ENCODE measurements at places on chromosomes 3 and 15. TPM values are rescaled to one million over a fixed set of nuclear protein-coding genes. Genes with fewer than 3 reads are reported as not detected.

DNA sequence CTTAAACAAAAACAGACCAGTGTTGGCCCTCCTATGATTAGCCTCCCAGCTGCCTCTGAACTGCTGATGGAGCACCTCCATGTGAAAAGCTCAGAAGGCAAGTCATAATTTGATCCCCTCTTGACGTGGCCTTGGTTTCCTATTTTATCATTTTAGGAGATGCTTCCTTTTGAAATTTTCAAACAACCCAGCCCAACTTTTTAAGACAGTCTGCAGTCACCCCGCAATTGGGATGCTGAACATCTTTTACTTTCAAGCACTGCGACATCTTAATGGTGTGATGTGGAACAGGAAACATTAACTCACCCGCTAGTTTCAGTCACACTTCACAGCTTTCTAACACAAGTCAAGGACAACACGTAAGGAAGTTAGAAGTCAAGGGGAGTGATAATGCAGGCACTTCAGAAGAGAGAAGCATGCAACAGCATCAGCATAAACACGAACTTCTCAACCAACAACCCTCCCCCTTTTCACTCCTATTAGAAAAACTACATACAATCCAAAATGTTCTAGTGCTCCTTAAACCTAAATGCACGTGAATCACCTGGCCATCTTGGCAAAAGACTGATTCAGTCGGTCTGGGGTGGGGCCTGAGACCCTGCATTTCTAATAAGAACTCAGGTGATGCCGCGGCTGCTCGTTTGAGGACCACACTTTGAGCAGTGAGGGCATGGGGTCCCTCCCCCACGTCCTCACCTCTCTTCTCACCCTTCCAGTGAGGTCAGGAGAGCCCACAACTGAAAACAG lies 161.5 kb downstream of the FOXP1 start:
- no peak for DNase-seq

The PARP3 gene
- total RNA-seq: 14.3 TPM

GRCh38 chr3:3353153-3353552 lies 173.7 kb upstream of the CRBN start:
- DNase-seq: no peak

DNA sequence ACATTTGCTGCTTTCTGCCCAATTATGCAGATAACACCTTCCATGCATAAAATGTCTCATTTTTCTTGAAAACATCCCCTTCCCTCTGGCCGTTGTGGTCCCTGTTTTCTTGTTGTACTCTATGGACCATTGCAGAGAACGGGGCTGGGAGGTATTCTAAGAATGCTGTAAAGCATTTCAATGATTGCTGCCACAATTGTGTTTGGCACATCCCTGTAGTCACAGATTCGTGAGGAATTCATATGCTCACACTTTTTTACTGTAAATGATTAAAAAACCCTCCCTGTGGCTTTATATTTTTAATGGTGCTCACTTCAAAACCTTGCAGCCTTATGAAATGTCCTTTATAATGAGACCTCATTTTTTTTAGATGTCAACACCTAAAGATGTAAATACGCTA lies 207.2 kb upstream of the GBE1 start:
- DNase-seq: no peak

The FILIP1L gene
- 84.9 TPM for total RNA-seq

The CDCP1 gene
- total RNA-seq: 0.25 TPM

GRCh38 chr3:105988540-105989212 lies 119.9 kb upstream of the CBLB start:
- no peak for DNase-seq

DNA sequence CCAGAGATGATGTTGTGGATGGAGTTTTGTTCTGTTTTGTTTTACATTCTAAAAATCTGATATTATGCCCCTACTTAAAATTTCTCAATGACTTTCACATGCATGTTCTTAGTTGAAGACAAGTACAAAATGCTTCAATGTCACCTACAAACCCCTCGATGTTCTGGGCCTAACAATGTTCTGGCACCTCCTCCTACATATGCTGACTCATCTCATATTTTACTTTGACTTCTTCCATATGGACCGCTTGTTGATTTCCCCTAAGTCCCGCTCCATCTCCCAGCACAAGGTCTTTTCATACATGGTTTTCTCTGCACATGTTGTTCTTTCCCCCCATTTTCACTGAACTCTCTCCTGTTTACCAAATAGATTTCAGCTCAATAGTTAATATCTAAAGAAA lies 441.4 kb downstream of the CNTN6 start:
- no peak for DNase-seq

- no peak for DNase-seq
Observed at GRCh38 chr3:38031022-38031994, 1.9 kb upstream of the PLCD1 start.

- DNase-seq: no peak
Observed at GRCh38 chr3:147099076-147099475, 307.3 kb downstream of the ZIC4 start.

The HRG gene
- not detected for total RNA-seq

DNA sequence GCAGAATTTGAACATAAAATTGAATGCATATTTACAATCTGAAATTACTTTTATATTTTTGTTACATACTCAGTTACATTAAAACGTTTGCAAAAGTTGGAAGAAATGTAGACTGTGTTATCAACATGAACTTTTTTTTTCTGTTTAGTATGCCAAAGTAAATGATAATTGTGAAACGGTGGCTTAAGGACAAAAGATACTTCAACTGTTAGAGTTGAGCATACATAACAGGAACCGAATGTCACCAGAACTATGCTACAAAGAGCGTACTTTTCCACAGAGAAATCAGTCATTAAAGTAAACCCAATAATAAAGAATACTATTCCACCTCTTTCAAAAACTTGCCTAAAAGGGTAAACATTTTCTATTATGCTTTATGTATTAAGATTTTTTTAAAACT lies 14.3 kb upstream of the DHX36 start:
- DNase-seq: no peak

The MYZAP gene
- total RNA-seq: 934 TPM

GRCh38 chr15:29056839-29057450 lies 171.2 kb downstream of the APBA2 start:
- no peak for DNase-seq

GRCh38 chr15:47803767-47804166 lies 86.5 kb downstream of the SEMA6D start:
- DNase-seq: no peak

- DNase-seq: no peak
Observed at GRCh38 chr3:20488151-20488550, 302.1 kb upstream of the SGO1 start.

The SLC6A11 gene
- total RNA-seq: not detected

- no peak for DNase-seq
Observed at GRCh38 chr15:81113861-81114291, 20.2 kb upstream of the CFAP161 start.
